ENCODE measurements at places on chromosomes 2 and 18. TPM values are rescaled to one million over a fixed set of nuclear protein-coding genes. Genes with fewer than 3 reads are reported as not detected.

The MYO5B gene
- 0.27 TPM for total RNA-seq

The CHRND gene
- not detected for total RNA-seq

The EPG5 gene
- 9.1 TPM for total RNA-seq

The KIF1A gene
- 1.4 TPM for total RNA-seq

The GCG gene
- 0.29 TPM for total RNA-seq

The SGPP2 gene
- total RNA-seq, result 0.04 TPM

The DNAJC5G gene
- not detected for total RNA-seq

The CTLA4 gene
- total RNA-seq, result 0.11 TPM

The CARF gene
- total RNA-seq, result 1.2 TPM

The RGPD3 gene
- total RNA-seq, result not detected

The STARD6 gene
- total RNA-seq, result not detected

The MYO3B gene
- 3.5 TPM for total RNA-seq

The LDAH gene
- total RNA-seq, result 38.9 TPM

The KIAA2012 gene
- total RNA-seq, result not detected

The PNKD gene
- total RNA-seq, result 60.1 TPM

The NT5C1B gene
- total RNA-seq, result not detected

The NDC80 gene
- 57.0 TPM for total RNA-seq

The GRHL1 gene
- total RNA-seq, result 5.5 TPM

The ST6GAL2 gene
- total RNA-seq, result not detected

The GALR1 gene
- not detected for total RNA-seq

The SULT1C3 gene
- total RNA-seq, result not detected

The LRRC30 gene
- total RNA-seq, result not detected

The MROH2A gene
- total RNA-seq, result not detected

The AQP12A gene
- total RNA-seq, result not detected

The EGR4 gene
- not detected for total RNA-seq

The PLCD4 gene
- total RNA-seq, result not detected

The CCDC148 gene
- total RNA-seq, result 0.64 TPM

The CNGA3 gene
- total RNA-seq, result not detected

The ANKRD30B gene
- not detected for total RNA-seq

The LAMA1 gene
- 0.18 TPM for total RNA-seq

The TEX44 gene
- total RNA-seq, result not detected

The CNTNAP5 gene
- not detected for total RNA-seq

The FAM237A gene
- not detected for total RNA-seq

The TUBB8B gene
- total RNA-seq, result not detected

The ZNF519 gene
- total RNA-seq, result 6.1 TPM

The CHST9 gene
- total RNA-seq, result not detected

The GNAL gene
- not detected for total RNA-seq

The TRIM43 gene
- total RNA-seq, result not detected

The ID2 gene
- 8.3 TPM for total RNA-seq

The WDR75 gene
- total RNA-seq, result 54.2 TPM

The HOXD13 gene
- not detected for total RNA-seq

The OSGEPL1 gene
- 3.7 TPM for total RNA-seq

The RNU2-63P gene
- total RNA-seq, result 33.0 TPM

The ACMSD gene
- not detected for total RNA-seq

The CBLN2 gene
- not detected for total RNA-seq

The ARHGEF4 gene
- total RNA-seq, result not detected

The TGFA gene
- total RNA-seq, result not detected

The TUBA4A gene
- 52.4 TPM for total RNA-seq

The EMILIN2 gene
- 0.34 TPM for total RNA-seq

The GPR55 gene
- 0.18 TPM for total RNA-seq

The HTRA2 gene
- total RNA-seq, result 72.0 TPM
